ENCODE measurements at places on chromosomes 11 and 22.
A peak's percentile ranks its signal among the peaks of the same experiment; 100 is the strongest.

DNA sequence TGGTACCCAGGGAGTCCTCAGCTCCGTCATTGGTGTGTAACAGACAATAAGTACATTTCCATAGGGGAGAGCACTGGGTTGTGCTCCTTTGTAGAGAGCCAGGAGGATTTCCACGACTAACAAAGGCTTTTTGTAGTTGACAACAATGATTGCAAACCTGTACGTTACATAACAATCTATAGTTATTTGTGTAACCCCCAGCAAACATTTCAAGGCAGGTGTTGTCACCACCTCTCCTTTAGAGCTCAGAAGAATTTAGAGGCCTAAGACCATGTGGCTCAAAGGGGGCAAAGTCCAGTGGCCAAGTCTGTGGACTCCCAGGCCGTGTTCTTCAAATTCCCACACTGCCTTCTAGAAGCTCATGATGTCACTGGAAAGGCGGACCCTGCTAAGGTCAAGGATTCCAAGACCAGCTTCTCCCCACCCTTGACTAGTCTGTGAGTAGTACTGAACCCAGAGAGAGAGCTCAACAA lies 15.8 kb downstream of the RPL27A start:
- DNase-seq: no peak

- no peak for DNase-seq
These were observed 722.6 kb upstream of the TENM4 start for GRCh38 chr11:80163441-80163840.

DNA sequence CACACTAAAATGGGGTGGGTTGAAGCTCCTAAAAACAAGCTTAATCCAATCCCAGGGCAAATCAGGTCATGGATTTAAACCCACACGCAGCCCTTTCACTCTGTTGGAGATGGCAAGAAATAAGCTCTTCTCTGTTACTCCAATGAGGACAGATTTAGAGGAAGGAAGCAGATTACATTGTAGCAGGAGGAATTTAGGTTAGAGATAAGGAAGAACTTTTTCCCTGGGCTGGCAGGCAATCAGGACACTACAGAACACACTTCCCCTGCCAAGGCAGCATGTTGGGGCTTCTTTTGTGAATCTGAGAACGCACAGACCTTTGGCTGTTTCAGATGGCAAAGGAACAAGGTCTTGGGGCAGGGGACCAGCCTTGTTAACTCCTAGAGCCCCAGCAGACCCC lies 46.2 kb downstream of the C11orf58 start:
- no peak for DNase-seq

DNA sequence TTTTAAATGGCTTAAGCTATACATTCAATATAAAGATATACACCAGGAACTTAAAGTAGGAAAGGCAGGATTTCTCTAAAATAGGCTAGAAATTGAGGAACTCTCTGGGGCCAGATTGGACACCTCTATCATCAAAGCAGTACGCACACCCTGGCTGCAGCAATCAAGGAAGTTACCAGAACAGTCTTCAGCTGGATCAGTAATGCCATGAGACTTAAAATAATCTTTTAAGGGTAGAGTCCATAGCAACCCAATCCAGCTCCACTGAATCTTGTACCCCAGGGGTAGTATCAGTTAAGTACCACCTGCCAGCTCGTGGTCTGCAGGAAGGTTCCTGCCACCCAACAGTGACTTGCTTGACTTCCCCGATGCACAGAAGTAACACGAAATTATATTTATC lies 3.0 kb downstream of the RDX start:
- DNase-seq: peak; percentile 78

GRCh38 chr11:538431-539051 lies 1.2 kb downstream of the LRRC56 start:
- DNase-seq: no peak

DNA sequence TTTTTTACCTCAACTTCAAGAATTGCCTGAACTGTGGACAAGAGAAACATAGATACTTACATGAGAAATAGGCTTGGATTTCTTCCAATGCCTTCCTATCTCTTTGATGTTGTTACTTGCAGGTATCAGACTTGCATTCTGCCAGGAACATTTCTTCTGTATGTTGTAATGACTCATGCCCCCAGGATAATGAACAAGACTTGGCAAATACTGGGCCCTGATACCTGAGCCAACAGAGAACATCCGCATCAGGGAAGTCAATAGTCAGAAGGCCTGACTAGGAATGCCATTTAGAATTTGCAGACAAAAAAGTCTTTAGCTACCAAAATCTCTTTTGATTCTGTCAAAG lies 273.7 kb upstream of the KIRREL3 start:
- DNase-seq: no peak

GRCh38 chr11:10925149-10925926 lies 67.5 kb upstream of the ZBED5 start:
- peak; percentile 16 for DNase-seq

DNA sequence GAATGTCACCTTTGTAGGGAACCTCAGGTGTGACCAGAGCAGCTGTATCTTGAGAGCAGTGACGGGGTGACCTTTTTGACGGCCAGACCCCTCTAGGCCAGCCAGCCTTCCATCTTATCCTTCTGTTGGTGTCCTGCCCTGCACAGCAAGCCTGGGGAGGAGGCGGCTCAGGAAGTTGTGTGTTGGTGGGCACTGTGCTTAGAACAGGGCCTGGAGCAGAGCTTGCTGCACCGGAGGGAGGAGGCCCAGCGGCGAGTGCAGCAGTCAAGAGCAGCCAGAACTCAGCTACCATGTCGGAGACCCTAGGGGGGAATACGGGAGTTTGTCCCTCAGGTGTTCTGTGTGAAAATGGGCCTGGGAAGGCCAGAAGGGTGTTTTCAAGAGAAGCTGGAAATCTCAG lies 129.4 kb downstream of the OSBP2 start:
- no peak for DNase-seq

DNA sequence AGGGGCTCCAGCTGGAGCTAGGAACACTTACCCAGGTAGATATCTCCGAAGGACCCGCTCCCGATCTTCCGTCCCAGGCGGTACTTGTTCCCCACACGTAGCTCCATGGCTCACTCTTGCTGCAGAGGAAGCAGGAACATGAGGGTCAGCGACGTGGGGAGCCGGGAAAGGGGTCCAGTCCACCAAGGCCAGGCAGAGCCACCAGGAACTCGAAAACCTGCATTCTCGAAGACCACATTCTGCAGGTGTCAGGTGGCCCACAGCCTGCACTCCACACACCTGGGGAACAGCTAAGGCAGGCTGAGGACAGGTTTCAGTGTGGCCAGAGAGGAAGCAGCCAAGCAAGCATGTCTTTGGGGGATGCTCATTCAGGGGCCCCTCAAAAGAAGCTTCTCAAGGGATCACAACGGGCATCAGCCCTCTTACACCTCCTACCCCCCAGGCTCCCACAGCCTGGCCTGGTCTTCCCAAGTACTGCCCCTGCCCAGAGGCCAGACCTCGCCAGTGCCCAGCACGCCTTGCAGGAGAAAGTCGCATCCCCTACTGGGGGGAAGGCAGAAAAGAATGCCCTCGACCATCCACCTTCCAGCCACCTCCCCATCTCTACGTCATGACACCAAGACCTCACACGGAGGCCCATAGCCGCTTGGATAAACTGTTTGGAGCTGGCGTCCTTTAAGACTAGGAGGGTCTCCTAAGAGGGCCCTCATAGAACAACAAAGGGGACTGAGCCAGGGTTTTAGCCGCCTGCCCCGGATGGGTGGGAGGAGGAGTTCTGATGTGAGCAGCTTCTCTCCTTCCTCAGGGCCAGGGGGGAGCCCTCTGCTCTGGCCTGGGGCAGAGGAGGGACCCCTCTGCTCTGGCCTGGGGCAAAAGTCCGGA lies 2.9 kb downstream of the CSNK1E start:
- no peak for DNase-seq

DNA sequence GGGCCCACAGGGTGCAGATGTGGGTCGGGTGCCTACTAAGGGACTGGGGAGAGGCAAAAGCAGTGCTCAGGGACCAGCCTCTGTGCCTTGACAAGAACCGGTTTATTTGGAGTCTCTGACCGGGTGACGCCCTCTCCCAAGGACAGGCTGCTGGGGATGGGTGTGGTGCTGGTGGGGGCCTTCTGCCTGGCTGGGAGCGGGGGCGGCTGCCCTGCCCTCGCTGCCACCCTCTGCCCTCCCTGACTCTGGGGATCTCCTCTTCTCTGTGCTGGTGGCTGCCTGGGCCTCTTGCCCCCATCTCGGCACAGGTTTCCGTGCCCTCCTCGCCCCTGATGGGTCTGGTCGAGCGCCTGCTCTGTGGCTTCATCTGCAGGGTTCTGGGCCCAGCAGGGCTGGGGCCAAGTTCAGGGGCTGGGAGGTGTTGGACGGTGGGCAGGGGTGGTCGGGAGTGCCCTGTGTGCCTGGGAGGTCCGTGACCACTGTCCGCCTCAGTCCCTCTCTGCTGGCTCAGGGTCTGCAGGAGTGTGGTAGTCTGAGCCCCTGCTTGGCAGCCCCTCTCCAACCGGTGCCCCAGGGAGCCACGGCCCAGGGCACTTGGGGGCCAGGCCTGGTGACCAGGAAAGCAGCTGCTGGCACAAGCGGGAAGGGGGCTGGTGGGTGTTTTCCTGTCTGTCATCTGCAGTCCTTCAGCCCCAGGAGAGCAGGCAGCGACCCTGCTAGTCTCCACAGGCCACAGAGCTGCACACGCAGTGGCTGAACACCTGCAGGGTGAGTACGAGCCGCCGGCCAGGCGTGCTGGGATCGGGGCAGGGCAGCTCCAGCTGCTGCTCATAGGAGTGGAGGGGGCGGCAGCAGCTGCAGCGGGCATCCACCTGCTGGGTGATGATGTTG lies 23.5 kb downstream of the MUC6 start:
- no peak for DNase-seq

DNA sequence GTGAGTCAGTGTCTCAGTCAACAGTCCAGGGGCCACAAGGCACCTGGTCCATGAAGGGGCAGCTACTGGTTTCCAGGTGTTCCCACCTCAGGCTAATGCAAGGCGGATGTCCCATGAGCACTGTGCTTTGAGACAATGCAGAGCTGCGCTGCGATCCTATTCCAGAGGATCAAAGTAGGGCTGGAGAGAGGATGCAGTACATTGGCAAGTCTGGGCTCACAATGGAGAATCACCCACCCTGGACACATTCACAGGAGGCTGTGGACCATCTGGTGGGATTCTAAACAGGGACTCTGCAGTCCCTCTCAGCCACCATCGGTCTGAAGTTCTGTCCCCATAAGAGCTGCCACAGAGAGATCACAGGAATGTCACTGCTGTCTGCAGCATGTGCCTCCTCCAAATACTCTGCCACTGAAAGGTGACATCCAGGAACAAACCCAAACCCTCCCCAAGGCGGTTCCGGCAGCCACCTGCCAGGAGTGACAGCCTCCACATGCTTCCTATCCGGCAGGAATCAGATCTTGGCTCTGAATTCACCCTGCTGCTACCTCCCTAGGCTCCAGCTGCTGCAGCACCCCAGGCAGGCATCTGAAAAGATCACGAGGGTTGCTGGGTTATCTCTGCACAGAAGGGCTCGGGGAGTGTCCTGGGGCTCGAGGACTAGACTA lies 45.3 kb upstream of the SERPIND1 start:
- no peak for DNase-seq

- peak; percentile 31 for DNase-seq
These were observed 11.0 kb upstream of the MS4A6A start for GRCh38 chr11:60193687-60194433.

DNA sequence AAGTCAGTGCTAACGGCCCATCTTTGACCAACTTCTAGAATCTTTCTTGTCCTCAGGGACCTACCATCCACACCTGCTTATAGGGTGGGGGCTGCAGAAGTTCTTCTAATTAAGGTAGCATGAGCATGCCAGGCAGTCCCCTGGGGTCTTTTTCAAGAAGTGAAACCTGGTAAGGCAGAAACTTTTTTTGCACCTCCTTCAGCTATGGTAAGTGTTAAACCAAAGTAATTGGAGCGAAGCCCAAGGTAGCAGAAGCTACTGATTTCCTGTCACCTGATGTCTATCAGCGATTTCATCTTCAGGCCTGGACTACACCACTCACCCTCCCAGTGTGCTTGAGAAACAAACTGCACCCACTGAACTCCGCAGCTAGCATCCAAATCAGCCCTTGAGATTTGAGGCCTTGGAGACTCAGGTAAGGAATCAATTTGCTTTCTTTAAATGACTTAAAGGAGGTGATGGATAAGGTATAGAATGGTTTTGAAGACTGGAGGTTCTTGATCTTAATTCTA lies at the start of gene MS4A1:
MS4A1 (plus strand) TSS at position 317 of the 512 bp plus-strand sequence. CDS start 6,528 bp downstream, outside the sequence.
- DNase-seq: no peak

DNA sequence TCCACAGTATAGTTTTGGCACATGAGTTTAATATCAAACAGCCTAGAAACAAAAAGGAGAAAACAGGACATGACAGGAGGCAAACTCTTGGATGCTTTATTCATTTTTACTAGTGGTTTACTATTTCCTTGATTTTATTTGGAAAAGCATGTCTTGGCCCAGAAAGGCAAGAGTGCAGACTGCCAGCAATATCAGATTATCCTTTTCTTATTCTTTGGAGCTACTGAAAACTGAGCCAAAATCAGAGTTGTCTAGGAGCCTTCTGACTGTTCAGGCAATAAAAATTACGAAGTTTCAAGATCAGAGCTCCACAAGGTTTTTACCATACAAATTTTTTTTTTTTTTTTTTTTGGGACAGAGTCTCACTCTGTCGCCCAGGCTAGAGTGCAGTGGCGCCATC lies 16.0 kb downstream of the CELF1 start:
- DNase-seq: no peak

GRCh38 chr22:41523464-41524221 lies 20.6 kb downstream of the POLR3H start:
- no peak for DNase-seq

- no peak for DNase-seq
These were observed 918 bp upstream of the CAPN5 start for GRCh38 chr11:77065878-77066228.

DNA sequence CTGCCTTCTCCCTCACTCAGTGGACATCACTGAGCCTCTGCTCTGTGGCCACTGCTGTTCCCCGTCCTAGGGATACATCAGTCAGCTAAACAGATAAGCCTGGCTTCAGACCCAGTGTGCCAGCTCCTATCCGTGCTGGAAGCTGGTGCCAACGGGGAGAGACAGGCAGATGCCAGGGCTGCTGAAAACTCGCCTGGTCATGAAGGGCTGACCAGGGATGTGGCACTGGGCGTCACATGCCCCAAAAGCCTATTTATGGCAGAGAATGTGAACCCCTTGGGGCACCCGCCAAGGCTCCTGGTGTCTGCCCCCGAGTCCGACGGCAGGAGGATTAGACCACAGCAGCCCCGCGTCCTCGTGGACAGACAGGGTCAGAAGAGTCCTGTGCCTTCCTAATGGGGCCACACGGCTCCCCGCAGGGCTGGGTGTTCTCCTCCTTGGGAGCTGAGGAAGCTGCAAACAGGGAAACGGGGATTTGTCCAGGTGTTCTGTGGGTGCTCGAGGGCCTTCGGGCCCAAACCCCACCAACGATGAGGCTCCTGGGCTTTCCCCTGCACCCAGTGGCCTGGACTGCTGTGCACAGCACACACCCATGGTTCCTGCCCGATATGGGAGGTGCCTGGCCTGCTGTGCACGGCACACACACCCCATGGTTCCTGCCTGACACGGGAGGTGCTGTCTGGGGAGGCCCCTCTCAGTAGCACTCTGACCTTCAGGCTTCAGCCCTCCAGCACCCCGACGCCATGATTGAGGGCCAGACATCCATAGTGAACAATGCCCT lies 19.9 kb downstream of the ANO1 start:
- no peak for DNase-seq

- DNase-seq: no peak
These were observed 4.6 kb downstream of the MALAT1 start for GRCh38 chr11:65503368-65503948.

GRCh38 chr22:32199341-32199740 lies 5.5 kb downstream of the RFPL2 start:
- DNase-seq: no peak

GRCh38 chr22:50326225-50326955 lies 422 bp downstream of the DENND6B start:
- DNase-seq: no peak
